ENCODE measurements at places on chromosomes 1 and 21.
A peak's percentile ranks its signal among the peaks of the same experiment; 100 is the strongest.

GRCh38 chr1:114334297-114334696 is 176.7 kb downstream of the TRIM33 start:
- DNase-seq, result no peak

- peak; percentile 22 for DNase-seq
These were observed 45.0 kb upstream of the ADARB1 start for GRCh38 chr21:45029298-45029947.

GRCh38 chr1:237074371-237075117 is 32.6 kb downstream of the RYR2 start:
- no peak for DNase-seq

- no peak for DNase-seq
These were observed 10.1 kb upstream of the LRRC71 start for GRCh38 chr1:156910309-156910782.

GRCh38 chr1:10398278-10398733 is 558 bp upstream of the PGD start:
- DNase-seq, result no peak

DNA sequence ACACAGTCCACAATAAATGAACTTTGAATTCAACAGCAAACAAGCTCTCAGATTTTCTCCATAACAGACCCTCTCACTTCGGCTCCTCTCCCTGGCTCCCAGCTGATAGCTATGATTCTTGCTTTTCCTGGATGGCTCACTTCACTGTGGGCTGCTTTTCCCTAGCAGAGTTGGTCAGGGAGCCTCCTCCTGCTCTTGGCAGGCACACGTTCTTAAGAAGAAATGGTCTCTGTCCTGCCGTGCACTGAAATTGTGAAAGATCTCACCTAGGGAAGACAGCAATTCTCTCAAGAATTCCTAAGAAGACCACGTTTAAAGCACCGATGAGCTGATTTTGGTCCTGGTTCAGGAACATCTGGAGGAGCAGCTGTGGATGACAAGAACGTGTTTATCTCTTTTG is 148.5 kb upstream of the KCNK2 start:
- DNase-seq, result no peak

DNA sequence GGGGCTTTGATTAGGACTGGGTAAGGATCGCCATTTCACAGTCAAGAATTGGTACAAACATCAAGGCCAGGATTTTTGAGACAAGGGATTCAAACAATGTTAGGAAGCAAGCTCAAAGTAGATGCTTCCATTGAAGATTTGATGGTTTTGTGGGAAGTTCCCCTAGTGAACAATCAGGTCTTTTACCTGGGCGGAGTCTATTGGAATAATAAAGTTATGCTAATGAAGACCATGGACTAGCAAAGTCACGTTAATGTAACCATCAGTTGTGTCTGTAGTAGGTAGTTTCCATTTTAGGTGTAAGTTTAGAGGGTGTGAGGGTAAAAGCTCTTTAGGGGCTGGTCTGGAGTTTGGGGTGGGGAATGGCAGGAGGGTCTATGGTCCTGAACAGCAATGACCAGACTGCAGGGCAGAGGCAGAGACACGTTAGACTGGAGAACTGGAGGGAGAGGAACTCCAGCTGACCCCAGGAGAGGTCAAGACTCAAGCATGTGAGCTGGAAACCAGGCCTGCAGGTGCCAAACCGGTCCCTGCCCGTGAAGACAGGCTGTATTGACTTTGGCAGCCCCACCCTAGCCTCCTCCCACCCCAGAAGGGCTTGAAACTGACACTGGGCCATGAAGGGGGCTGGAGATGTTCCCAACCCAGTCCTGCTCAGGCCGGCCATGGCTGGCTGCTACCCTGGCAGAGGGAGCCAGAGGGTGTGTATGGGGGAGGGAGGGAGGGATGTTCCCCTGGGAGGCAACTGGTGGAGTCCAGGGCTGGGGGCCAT is 36.0 kb upstream of the GPR37L1 start:
- DNase-seq, result no peak

- DNase-seq, result no peak
These were observed 14.9 kb upstream of the KCNK1 start for GRCh38 chr1:233598891-233599541.

DNA sequence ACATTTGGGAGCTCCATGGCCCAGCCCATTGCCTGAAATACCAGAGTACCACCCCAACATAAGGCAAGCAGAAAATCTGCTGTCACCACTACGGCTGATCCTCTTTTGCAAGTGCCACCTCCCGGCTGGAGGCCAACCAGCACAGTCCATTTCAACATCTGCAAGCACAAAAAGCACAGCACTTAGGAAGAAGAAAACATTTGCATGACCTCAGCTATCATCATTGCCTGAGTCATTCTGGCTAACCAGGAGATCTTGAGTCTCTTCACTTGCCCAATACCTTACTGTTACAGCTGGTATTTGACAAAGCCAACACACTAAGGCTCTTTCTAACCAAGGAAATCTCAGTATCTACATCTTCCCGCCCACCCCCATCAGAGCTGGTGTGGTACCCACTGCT is 55.9 kb downstream of the NEK7 start:
- no peak for DNase-seq

Measured in anterior cingulate cortex (tissue), 58 donors.